ENCODE measurements at places on chromosomes 16 and 17.

DNA sequence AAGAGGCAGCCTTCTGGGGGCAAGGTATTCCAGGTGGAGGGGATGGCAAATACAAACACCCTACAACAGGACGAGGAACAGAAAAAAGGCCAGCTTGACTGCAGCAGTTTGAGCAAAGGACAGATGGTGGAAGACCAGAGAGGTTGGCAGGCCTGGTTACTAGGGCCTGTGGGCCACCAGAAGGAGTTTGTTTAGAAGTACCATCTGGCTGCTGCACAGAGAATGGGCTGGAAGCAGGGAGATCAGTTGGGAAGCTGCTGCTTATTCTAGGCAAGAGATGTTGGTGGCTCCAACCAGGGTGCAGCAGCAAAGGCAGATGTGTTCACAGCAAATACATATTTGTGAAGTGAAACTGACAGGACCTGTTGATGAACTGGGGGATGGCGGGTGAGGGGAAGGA is 2.9 kb upstream of the YPEL2 start:
- no peak for DNase-seq

GRCh38 chr17:71446645-71447437 is 674.0 kb upstream of the SOX9 start:
- DNase-seq: no peak

DNA sequence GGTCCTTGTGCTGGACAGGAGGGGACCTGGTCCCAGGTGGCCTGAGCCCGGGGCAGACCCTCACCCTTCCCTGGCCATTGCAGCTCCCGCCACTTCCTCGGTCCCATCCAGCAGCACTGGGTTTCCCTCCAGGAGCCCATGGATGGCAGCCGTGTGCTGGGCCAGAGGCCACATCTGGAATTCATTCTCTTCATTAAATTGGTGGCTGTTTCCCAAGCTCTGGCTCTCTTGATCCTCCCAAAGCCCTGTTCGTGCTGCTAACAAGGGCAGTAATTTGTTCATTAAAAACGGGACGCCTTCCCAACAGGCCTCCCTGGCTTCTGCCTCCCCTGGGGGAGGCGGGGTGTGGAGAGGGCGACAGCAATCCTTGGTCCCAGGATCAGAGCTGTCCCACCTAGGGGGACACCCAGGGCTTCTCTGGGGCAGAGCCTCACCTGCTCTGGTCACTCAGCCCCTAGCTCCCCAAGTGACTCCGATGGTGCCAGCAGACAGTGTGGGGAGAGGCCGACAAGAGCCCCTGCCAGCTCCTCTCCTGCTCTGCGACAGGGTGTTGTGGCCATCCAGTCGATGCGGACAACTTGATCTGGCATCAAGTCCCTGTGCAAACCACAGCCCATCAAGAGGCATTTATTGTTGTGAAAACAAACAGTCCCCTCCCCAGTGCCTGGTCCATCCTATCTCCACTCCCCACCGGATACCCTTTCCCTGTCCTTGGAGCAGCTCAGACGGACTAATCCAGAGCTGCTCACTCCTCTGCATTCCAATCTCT is 44.0 kb downstream of the SDK2 start:
- no peak for DNase-seq

GRCh38 chr17:64084086-64084939 is 45.6 kb downstream of the ERN1 start:
- DNase-seq: peak; percentile 28

DNA sequence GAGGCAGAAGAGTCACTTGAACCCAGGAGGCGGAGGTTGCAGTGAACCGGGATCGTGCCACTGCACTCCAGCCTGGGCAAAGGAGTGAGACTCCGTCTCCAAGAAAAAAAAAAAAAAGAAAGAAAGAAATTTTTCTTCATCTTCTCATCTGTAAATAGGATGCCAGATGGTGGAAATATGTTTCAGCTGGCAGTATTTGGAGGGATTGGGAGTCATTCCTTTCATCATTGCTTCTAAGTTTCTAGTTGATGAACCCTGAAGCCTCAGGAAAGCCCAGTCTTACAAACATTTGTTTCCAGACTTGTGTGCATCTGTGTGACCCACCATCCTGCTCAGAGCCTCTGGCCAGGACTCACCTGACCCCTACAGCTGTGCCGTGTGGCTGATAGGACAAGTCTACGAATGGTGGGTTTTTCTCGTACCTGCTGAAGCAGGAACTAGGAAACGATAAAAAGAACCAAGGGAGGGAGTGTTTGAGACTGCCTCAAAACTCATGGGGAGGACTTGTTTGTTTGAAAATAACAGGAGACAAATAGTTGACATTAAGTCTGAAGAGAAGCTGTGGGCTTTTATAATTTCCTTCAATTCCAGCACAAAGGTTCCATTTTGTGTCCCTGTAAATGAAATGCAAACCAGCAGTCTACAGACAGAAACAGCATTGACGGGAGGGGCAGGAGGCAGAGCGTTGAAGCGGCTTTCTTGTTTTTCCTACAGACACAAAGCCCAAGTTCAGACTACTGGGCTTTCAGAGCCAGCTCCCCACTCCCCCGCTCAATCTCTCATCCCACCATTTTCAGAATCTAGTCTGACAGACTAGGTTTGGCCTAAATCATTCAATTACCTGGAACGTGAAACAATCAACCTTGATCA is 24.9 kb downstream of the CDRT4 start:
- DNase-seq: no peak

GRCh38 chr16:67723151-67723910 is 4.2 kb upstream of the GFOD2 start:
- peak; percentile 80 for DNase-seq

GRCh38 chr17:69388822-69389442 is 25.6 kb upstream of the MAP2K6 start:
- DNase-seq: no peak

GRCh38 chr17:1231456-1231855 is 38.8 kb upstream of the BHLHA9 start:
- DNase-seq: no peak

GRCh38 chr17:50114849-50115357 is 15.1 kb downstream of the SAMD14 start:
- peak; percentile 52 for DNase-seq

DNA sequence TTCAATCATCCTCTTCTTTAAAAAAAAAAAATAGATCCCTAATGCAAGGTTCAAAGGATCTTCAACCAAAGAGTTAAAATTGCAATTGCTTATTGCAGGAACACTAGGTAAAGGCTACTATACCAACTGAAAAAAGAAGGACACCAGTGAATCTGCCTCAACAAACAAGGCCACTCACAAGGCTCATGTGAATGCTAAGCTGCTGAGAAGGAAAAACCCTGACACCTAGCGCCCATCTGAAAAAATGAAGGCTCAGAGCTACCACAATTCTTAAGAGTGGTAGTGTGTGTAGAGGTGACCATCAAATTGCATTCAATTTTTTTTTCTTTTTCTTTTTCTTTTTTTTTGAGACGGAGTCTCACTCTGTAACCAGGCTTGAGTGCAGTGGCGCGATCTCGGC is 201.6 kb upstream of the C17orf78 start:
- DNase-seq: peak; percentile 34

GRCh38 chr17:50469671-50470305 is 1.1 kb upstream of the CHAD start:
- no peak for DNase-seq
